Astrocyte (in vitro differentiated cells and primary cell): ENCODE measurements at places on chromosomes 16 and 17. TPM values are rescaled to one million over a fixed set of nuclear protein-coding genes. Genes with fewer than 3 reads are reported as not detected.

UBN1 gene
- 42.9 and 45.3 TPM in 2 replicates for total RNA-seq

ABCA6 gene
- not detected in 2 replicates for total RNA-seq

CD7 gene
- total RNA-seq, result 0.18 and 0.24 TPM in 2 replicates

RAB11FIP3 gene
- total RNA-seq, result 21.0 and 21.2 TPM in 2 replicates

APOBR gene
- not detected in 2 replicates for total RNA-seq

PDE6G gene
- not detected in 2 replicates for total RNA-seq

SDR42E2 gene
- not detected in 2 replicates for total RNA-seq

CSF3 gene
- not detected in 2 replicates for total RNA-seq

AGRP gene
- not detected in 2 replicates for total RNA-seq

PRSS21 gene
- total RNA-seq, result not detected in 2 replicates

FAM20A gene
- total RNA-seq, result 0.14 and 0.41 TPM in 2 replicates

DNA sequence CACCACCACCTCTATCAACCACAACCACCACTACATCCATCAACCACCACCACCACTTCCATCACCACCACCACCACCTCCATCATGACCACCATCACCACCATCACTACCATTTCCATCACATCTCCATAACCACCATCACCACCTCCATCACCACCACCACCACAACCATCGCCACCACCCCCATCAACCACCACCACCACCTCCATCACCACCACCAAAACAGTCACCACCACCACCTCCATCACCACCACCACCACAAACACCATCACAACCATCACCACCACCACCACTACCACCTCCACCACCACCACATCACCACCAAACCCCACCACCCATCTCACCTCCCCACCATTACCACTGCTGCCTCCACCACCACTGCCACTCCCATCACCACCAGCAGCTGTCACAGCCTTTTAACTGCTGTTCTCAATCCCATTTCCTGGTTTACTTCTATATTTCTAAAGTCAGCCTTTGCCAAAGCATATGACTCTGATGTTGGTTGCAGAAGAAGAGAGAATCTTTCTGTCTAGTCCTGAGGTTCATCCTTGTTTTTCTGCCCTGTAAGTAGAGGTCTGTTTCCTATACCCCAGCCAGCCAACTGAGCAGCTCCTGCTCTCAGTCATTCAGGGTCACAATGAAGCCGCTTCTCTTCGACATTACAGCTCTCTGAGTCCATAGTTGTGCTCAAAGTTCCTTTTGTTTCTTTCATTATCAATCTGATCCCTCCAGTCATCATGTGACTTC lies 14.0 kb downstream of the MARCHF10 start:
- DNase-seq, result no peak

- peak; percentile 42 for DNase-seq
Observed at GRCh38 chr17:43834106-43834505, 1.2 kb upstream of the MPP3 start.

GRCh38 chr16:30372725-30373124 lies 1.9 kb upstream of the MYL11 start:
- no peak for DNase-seq

GRCh38 chr17:17623904-17624303 lies 32.4 kb upstream of the PEMT start:
- DNase-seq, result no peak

- no peak for DNase-seq
Observed at GRCh38 chr16:28163699-28164098, 48.1 kb downstream of the XPO6 start.

GRCh38 chr17:57703273-57703672 lies 41.8 kb downstream of the CCDC182 start:
- no peak for DNase-seq

DNA sequence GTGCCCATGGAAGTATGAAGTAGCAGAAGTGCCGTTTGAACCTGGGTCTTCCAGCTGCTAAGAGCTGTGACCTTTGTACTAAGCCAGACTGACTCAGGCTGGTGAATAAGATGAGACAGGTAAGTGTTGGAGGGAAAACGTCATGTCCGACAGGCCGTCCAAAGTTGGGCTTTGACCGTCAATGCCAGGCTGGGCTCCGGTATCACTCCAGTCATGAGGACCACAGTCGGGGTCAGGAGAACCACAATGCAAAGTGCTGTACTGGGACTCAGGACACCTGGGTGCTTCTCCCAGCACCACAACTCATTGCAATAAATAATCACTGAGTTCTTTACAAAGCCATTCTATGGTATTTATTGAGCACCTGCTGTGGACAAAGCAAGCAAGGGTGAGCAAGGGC lies 268.6 kb downstream of the HAPSTR1 start:
- no peak for DNase-seq

DNA sequence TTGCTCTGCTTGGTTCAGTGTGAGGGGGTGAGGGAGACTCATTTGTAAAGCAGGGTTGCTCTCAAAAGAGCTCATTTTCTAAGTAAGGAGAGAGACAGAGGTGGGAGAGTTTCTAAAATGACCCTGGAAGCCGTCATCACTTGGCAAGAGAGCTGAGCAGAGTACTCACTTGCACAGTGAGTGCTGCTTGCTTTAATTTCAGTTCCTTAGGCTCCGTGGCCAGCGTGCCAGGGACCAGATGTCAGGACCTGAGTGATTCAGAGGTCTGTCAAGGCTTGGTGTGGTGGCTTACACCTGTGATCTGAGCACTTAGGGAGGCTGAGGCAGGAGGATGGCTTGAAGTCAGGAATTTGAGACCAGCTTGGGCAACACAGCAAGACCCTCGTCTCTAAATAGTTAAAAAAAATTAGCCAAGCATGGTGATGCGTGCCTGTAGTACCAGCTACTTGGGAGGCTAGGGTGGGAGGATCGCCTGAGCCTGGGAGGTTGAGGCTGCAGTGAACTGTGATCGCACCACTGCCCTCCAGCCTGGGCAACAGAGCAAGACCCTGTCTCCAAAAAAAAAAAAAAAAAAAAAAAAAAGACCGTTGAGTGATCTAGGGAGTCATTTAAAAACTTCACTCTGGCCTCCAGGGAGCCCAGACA lies 10.7 kb downstream of the ZNF205 start:
- DNase-seq, result no peak

DNA sequence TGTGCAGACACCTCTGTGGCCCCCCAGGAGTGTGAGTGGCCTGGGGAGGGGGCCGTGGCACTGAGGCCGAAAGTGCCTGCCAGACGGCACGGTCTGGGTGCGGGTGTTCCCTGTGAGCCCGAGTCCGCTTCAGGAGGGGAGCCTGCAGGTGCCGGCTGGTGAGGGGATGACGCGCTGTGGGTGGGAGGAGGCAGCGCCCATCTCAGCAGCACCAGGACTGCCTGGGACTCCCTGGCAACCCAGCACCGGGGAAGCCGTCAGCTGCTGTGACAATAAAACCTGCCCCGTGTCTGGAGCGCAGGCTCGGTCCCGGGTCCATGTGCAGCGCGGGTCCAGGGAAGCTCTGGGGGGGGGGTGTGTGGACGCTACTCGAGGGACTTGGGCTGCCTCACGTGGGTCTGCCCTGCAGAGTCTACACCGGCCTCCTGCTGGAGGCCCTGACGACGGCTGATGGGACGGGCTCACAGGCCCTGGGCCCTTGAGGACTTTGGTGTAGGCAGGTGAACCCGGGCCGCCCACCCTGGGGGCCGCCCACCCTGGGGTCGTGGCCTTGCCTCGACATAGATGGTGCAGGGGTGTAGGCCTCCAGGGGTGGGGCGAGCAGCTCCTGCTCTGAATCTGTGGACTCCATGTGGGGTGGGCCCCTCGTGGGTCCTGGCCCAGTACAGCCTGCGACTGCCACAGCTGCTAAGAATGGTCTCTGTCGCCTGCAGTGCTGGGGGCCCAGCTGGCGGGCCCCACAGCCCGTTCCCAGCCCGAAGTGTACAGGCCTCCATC lies 5.9 kb upstream of the RAB40C start:
- DNase-seq, result no peak

DNA sequence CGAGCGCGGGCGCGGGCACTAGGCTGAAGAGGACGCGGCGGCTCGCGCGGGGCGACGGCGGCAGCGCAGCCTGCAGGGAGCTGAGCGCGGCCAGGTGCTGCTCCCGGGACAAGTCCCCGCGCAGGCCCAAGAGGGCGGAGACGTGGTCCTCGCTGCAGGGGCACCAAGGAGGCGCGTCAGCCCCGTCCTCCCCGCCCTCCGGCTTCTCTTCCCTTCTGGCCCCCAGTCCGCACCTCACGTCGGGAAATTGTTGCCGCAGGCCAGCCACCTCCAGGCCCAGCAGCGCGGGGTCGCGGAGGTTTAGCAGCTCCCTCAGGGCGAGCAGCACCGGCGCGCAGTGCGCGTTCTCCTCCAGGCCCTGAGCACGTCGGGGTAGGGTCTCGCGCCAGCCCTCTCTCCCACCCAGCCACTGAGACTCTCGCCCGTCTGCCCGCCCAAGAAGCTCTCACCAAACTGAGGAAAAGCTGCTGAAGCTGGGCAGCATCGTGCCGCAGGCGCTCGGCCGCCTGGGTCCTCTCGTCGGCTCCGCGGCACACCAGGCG lies 761 bp upstream of the MATCAP1 start:
- no peak for DNase-seq

DNA sequence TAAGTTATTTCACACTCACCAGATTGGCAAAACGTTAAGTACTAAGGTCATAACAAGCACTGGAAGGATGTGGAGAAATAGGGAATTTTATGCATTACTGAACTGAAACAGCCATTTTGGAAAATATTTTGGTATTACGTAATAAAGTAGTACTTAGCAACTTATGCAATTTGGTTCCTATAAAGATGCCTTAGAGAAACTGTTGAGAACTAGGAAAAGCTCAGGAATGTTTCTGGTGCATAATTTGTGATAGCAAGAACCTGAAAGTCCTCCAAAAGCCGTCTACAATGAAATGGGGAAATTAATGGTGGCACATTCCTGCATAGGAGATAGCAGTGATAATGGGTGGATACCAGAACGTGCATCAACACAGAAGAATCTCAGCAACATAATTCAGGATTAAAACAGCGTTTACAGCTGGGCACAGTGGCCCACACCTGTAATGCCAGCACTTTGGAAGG lies 472.5 kb downstream of the WWOX start:
- peak; percentile 20 for DNase-seq

GRCh38 chr16:89048871-89049422 lies 44.7 kb upstream of the ACSF3 start:
- no peak for DNase-seq

DNA sequence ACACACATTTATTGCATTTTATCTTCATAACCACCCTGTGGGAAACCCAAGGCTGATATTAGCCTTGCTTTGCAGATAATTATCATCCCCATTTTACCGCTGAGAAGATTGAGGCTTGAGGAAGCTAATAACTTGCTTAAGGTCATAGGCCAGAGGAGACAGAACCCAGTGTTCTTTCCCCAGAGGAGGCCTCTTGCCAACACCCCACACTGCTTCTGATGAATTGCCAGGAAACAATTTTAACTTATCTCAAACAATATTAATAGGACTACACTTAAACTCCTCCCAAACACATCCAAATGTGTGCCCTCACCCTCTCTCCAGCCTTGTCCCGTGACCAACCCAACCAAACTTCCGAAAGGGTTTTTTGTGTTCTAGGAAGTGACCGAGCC lies 2.1 kb upstream of the SPG7 start:
- DNase-seq, result no peak

DNA sequence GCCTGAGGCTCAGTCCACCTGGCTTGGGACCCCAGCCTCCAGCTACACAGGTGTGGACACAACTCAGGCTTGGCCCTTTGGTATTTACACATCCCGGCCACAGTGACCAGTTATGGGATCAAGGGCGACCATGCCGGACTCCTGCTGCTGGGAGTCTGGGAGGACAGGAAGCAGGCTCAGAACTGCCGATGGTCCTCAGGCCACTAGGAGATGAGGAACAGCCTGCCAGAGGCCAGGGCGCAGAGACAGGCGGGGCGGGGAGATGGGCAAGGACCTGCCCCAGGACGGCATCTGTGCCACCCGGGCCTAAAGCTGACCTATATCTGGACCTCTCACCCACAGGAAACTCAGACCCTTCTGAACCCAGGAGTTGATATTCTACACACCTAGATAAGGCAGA lies 12.5 kb downstream of the NXN start:
- DNase-seq, result no peak

DNA sequence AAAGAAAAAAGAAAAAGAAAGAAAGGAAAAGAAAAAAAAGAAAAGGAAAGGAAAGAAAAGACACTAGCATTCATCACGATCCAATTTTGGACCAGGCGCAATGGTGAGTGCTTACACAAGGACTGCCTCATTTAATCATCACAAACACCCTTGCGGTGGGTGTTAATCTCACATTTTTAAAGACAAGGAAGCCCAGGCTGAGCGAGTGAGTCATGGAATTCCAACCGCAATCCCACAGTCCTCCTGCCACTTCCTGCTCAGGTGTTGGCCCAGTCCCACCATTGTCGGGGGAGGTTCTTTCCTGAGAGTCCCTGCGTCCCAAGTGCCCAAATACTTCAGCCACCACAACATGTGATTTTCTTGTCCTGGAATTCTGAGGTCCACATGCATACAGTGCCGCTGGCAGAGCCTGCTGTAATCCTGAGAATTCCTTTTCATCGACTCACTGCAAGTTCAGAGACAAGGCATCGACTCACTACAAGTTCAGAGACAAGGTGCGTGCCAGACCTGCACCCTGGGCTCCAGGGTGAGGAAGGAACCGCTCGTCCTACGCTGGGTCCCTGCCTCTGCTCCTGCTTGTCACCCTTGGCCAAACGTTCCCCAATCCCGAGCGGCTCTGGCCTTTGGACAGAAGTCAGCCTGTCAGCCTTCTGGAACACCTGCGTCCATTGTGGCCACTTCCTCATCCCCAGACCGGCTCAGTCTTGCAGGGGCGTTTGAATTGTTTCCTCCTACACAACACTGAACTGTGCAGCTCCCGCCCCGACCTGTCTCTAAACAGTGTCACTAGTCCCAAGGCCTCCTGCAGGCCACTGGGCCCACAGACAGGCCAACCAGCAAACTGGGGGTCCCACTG lies 5.8 kb downstream of the ZG16B start:
- DNase-seq, result peak; percentile 100

- DNase-seq, result no peak
Observed at GRCh38 chr17:58329810-58330537, 1.4 kb upstream of the TSPOAP1 start.

DNA sequence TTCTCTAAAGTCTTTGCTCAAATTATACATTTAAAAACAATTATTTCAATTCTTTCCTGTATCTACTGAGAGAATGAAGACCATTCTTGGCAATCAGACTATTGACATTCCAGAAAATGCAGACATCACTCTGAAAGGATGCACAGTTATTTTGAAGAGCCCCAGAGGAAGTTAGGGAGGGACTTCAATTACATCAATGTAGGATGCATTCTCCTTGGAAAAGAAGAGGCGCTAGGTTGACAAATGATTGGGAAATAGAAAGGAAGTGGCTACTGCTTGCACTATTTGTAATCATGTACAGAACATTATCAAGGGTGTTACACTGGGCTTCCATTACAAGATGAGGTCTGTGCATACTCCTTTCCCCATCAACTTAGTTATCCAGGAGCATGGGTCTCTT lies 74.3 kb downstream of the SSH2 start:
- DNase-seq, result peak; percentile 41

GRCh38 chr16:7167626-7168025 lies 165.0 kb upstream of the RBFOX1 start:
- no peak for DNase-seq

DNA sequence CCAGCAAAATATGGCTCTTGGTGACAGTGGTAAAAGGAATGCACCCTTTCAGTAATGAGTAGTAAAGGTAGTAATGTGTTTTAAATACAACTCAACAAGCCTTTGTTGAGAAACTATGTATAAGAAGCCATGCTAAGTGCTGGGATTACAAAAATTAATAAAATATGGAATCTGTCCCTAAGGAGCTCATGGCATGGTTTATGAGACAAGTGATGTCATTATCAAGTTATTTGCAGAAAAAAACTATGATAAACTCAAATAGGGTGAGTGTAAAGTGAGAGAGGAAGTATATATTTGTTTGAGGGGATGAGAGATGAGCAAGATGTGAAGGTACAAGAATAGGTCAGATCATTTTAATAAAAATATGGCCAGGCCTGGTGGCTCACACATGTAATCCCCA lies 76.9 kb downstream of the NF1 start:
- no peak for DNase-seq
